ENCODE measurements at places on chromosomes 7 and 10.

DNA sequence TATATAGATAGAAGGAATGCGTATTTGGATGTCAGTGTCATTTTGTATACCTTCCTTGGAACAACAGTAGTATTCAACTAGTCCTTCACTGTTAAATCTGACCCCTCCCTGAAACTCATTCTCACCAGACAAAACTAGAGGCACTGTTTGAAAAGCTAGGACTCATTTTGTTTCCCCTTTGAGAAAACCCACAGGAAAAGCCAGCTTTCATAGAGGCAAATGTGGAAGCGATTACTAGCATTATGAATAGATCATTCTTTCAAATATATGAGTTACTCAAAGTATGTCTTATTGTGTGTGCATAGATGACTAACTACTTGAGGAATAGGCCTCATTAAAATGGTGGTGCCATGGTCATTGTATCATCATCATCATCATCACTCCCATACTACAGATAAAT is 1.9 kb upstream of the ASB15 start:
- DNase-seq, result no peak

- DNase-seq, result no peak
Observed at GRCh38 chr7:134203186-134203889, 76.2 kb downstream of the LRGUK start.

DNA sequence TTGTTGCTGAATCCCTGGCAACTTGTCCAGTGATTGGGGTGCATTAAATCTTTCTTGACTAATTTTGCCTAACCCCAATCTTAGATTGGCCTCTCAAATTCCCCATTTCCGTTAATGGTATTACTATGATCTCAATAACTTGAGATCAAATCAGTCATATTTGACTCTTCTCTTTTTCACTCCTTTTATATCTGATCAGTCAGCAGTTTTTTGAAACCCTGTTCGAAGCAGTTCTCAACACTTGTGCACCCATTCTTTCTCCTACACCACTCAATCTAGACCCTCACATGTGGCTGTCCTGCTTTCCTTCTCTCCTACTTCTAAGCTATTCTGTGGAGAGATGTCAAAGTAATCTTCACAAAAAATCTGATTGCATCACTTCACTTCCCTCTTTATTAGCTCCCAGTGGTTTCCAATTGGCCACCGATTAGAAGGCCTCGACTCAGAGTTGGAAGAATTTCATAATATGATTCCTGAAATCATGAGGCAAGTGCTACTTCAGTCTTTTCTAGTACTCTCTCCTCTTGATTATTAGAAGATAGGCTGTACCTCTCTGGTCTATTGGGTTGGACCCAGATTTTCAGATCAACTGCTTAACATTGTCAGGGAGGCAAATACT is 128.9 kb downstream of the ZNF365 start:
- no peak for DNase-seq

DNA sequence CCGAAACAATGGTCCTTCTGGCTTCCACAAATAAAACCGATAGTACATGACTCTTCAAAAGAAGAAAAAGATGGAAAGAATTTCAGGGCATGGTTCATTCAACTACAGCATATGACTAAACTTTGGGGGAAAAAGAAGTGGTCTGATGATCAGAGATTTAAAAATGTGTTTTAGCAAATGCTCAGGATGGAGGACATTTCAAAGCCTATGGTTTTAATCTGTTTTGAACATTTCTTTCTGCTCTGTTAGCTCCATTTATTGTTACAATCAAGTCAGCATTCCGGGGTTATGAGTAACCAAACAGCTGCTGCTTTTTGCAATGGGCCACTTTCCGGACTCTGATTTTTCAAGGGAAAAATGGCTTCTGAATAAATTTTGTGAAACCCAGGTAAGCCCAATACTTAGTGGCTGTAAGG is 142.4 kb downstream of the CUBN start:
- no peak for DNase-seq

GRCh38 chr7:116429986-116430619 is 69.4 kb upstream of the CAV2 start:
- no peak for DNase-seq

DNA sequence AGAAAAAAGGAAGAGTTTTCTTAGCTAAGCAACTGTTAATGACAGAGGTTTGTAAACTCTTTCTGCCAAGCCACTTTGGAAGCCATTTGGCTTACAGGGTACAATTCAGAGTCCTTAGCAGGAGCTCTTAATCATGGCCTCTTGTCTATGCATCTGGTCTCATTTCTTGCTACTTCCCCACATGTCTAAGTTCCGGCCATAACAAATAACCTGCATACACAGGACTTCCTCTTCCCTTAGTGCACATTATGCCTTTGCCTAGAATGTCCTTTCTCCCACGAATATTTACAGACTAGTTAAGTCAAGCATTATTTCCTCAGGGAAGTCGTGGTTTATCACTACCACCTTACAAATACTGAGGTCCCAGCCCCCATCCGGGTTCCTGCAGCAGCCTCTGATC is 8.6 kb upstream of the UPF2 start:
- no peak for DNase-seq

DNA sequence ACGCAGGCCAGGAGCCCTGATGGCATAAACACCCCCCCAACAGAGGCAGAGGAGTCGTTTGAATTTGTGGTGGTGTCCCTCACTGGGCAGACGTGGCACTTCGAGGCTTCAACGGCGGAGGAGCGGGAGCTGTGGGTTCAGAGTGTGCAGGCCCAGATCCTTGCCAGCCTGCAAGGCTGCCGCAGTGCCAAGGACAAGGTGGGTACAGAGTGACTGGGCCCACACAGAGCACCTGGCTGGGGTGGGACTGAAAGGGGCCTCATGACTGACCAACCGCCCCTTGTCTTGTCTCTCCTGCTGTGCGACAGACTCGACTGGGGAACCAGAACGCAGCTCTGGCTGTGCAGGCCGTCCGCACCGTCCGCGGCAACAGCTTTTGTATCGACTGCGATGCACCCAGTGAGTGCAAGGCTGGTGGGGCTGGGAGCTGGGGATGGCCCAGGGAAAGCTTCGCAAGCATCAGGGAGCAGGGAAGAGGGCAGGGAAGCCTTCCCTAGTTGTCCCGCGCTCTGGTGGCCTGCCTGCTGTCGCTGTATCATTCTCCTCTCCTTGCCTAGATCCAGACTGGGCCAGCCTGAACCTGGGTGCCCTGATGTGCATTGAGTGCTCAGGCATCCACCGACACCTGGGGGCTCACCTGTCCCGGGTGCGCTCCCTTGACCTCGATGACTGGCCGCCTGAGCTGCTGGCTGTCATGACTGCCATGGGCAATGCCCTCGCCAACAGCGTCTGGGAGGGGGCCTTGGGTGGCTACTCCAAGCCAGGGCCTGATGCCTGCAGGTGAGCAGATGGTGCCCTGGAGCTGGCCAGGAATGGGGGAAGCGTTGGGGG is 25.4 kb downstream of the GBX1 start:
- DNase-seq, result peak; percentile 19

DNA sequence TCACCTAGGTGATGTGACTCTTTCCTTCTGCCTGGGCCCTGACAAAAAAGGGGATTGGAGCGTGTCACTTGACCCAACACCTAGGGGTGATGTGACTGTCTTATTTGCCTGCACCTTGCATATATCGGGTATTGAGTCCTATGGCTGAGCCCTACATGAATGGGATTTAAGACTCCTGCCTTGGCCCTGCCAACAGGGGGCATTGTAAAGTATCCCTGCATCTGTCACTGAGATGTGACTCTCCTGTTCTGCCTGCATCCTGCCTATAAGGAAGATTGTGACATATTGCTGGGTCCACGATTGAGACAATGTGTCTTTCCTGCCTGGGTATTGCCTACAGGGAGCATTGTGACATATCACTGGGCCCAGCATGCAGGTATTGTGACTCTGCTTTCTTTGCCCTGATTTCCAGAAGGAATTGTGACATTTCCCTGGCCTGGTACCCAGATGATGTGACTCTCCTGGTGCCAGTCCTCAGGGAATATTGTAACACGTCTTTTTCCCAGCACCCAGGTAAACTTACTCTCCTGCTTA is 14.2 kb upstream of the ZNF107 start:
- no peak for DNase-seq

DNA sequence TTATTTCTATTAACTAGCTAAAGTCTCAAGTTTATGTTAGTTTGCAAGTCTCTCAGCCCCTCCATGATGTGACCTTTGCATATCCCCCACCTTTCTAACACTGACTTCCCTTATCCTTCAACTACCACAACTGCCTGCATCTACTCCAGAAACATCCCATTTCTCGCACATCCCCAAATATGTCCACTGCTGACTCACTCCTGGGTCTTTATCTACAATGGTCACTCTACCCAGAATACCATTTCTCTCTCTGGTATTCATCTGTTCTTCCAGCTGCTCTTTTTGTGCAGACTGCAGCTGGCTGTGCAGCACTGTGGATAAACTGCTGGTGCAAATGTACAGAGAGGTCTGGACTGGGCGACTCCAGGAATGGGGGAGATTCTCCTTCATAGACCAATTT is 32.7 kb upstream of the PRSS1 start:
- no peak for DNase-seq

- no peak for DNase-seq
Observed at GRCh38 chr7:96337519-96337918, 15.6 kb upstream of the SLC25A13 start.

GRCh38 chr7:114554781-114555537 is 140.3 kb downstream of the FOXP2 start:
- no peak for DNase-seq

DNA sequence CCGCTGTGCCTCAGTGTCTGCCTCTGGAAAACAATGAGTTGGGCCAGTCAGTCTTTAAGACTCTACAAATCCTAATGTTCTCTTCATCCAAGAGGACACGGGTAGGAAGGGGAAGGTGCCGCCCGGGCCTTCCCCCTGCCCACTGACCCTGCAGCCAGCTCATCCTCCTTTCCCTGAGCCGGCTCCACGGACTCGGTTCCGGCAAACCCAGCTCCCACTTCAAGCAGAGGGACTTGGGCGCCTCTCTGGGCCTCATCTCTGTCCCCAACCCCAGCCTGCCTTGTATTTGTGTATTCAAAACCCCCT is 95.6 kb downstream of the C10orf105 start:
- DNase-seq, result no peak

GRCh38 chr7:132257253-132257652 is 319.0 kb downstream of the PLXNA4 start:
- DNase-seq, result no peak

- no peak for DNase-seq
Observed at GRCh38 chr7:86963599-86964230, 95.7 kb downstream of the ELAPOR2 start.

GRCh38 chr10:72935361-72935760 is 19.2 kb downstream of the PLA2G12B start:
- DNase-seq, result no peak

- DNase-seq, result no peak
Observed at GRCh38 chr10:128125416-128125943, 743 bp downstream of the MKI67 start.

DNA sequence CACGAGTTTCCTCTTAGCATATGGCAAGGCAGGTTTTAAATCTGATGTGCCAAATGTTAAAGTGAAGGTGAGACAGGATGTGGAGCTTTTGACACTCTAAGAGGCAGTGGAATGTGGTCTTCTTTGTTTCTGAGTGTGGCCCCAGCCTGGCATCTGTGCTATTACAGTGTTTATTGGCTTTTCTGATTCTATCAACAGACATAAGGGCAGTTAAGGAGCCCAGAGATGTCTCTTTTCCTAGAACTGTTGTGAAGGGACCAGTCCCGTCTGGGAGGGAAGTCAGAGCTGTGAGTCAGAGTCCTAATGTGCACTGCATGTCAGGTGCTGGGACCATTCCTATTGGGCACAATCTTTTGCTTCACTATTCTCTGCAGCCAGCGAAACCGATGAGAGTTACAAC is 32.5 kb downstream of the TRUB1 start:
- no peak for DNase-seq

DNA sequence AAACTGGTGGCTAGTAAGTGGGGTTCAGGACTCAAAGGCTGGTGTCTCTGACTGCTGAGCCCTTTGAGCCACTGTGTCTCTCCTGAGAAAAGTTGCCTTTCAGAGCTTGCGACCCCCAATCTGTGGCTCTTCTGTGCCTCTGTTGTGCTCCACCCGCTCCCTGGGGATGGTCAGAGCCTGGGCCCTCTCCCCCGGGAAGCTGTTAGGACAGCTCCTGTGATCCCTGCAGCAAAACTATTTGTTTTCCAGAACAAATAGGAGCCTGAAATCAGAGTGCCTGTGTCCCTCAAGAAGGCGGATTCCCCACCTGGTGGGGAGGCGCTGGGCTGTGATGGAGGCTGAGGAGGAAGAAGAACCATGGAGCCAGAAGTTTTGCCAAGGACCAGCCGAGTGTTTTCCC is 56.4 kb upstream of the MXI1 start:
- DNase-seq, result no peak

All from NCI-H1694 treated with DMSO at 0.1 percent for 48 hours (cell line).